Left ventricle myocardium inferior (tissue), 1 donor: ENCODE measurements at places on chromosomes 4 and X. TPM values are rescaled to one million over a fixed set of nuclear protein-coding genes. Genes with fewer than 3 reads are reported as not detected.

The USO1 gene
- 84.3 TPM for total RNA-seq

The HDX gene
- 2.0 TPM for total RNA-seq

The RHOXF1 gene
- not detected for total RNA-seq

The LUZP4 gene
- total RNA-seq = not detected

The PLP2 gene
- total RNA-seq = 42.1 TPM

The DAPP1 gene
- total RNA-seq = 0.74 TPM

The SORBS2 gene
- 1,282 TPM for total RNA-seq

The MSANTD1 gene
- 0.44 TPM for total RNA-seq
